Left ventricle myocardium inferior (tissue), 1 donor: ENCODE measurements at places on chromosomes 5 and 9. TPM values are rescaled to one million over a fixed set of nuclear protein-coding genes. Genes with fewer than 3 reads are reported as not detected.

- no peak for DNase-seq
Measured at GRCh38 chr5:67935908-67936566, 279.5 kb upstream of the PIK3R1 start.

DNA sequence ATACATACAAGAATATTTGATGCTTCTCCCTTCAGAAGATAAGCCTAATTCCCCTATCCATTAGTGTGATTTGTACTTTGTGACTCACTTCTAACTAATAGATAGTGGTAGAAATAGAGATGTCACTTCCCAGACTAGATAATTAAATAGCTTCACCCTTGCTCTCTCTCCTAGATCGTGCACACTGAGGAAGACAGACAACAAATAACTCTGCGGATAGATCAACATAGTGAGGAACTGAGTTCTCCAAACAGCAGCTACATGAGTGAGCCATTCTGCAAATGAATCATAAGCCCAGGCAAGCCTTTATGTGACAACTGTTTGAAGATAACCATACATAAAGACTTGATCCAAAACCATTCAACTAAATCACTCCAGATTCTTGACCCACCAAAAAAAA is 1083.4 kb upstream of the C9orf72 start:
- DNase-seq: no peak

OBP2B gene
- total RNA-seq: not detected

IRX2 gene
- total RNA-seq: 6.2 TPM

DNA sequence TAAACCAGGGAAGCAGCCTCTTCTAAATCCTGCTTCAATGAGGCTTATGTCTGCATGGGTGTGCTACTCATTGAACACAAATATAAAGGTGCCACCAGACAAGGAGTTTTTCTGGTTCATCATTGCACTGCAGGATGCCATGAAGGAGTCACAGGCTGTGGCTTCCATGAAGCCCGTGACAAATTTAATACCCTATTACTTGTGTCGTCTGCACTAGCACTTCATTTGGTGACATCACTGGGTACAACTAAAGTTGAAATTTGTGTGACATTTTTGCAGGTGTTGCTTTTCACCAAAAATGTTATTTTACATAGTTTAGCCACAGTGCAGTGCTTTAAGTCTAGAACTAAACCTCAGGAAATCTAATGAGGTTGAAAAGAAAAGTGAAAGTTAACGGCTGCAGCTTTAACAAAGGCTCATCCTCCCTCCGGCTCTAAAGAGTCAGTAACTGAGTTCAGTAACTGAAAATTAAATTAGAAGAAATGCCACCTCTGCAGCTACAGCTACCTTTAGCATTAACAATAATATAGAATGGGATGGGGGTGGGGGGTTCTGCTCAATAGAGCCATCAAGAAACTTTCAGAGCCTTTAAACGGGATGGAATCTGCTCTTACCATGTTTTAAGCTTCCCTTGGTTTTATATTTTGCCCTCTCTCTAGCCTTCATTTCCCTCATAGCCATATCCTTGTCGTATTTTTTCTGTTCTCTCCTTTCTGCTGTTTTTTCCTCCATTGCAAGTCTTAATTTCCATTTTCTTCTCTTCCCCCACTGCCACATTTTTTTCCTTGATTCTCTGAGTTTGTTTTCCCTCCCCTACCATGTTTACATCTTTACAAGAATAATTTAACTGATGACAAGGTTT is 233.8 kb upstream of the TMEM161B start:
- DNase-seq: no peak

LURAP1L gene
- total RNA-seq: 2.6 TPM

STING1 gene
- 55.3 TPM for total RNA-seq

DNA sequence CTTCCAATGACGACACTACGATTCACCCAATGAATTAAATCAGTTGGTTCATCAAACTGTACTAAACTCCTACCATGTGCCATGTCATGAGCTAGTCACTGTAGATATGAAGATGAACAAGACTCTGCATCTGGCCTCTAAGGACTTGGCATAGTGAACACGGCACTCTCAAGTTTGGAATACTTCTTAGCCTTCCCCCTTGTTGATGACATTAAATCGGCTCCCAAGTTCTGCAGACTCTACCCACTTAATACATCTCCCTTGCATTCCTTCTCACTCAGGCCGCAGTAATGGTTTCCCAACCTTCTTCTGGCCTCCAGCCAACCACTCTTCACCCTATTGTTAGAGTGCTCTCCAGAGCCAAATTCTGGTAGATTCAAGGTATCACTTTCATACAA is 184.7 kb downstream of the MAPKAP1 start:
- no peak for DNase-seq

FOXD4L5 gene
- 0.08 TPM for total RNA-seq

DNA sequence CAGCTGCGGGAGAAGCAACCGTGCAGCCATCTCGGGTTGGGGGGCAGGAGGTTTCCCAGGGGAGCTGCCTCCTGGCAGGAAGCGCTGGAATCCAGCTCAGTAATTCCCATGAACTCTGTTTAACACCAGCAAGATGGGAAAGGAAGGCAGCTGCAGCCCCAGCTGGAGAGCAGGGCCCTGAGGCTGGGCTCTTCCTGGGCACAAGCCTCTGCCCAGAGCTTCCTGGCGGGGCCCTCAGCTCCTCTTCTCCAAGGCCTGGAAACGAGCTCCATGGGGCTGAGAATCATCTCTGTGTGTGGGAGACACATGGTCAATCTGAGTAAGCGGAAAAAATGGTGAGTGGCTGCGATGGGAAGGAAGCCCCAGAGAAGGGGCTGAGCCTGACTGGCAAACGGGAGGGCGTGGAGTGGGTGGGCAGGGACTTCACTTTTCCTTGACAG is 6.3 kb downstream of the MRPL36 start:
- no peak for DNase-seq

DNA sequence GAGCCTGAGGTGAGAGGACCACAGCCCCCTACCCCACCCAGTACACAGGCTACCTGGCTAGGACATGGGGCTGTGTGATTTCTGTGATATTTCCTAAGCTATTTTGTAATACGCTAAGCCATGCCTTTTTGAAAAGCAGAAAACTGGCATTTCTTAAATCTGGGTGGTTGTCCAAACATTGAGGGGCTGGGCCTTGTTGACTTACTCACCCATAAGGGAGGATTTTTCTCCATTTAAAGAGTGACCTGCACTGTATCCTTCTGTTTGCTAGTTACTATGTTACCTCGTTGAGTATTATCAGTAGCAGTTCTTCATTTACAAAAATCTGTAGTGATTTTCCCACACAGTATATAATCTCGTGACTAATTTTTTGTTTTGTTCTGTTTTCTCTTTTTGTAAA is 117.5 kb upstream of the OTULINL start:
- DNase-seq: no peak

GRCh38 chr5:96931605-96932004 is 4.3 kb upstream of the LNPEP start:
- no peak for DNase-seq
